Spinal cord (tissue), 10 donors: ENCODE measurements at places on chromosomes 6 and 20. TPM values are rescaled to one million over a fixed set of nuclear protein-coding genes. Genes with fewer than 3 reads are reported as not detected.

- DNase-seq = no peak
Measured at GRCh38 chr6:18997375-18997826, 610.3 kb downstream of the RNF144B start.

- no peak for DNase-seq
Measured at GRCh38 chr20:24796236-24796635, 152.8 kb upstream of the CST7 start.

DNA sequence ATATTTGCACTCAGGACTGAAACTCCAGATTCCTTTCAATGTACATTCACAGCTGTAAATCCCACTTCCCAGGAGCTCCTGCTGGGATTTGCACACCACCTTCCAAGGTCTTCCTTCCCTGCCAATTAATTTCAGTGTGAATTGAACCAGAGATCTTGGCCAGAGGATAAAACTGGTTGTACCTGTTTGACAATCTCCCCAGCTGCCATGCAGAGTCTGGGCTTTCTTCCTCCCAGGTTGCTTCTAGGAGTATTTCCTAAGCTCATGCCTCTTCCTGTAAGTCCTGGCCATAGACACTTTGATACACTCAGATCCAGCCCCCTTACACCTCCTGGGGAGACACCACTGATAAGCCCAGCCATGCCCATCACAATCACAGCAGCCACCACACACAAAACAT, 15.6 kb downstream of the MAFB start:
- no peak for DNase-seq

MOCS3 gene
- 5.5 TPM for total RNA-seq

DNA sequence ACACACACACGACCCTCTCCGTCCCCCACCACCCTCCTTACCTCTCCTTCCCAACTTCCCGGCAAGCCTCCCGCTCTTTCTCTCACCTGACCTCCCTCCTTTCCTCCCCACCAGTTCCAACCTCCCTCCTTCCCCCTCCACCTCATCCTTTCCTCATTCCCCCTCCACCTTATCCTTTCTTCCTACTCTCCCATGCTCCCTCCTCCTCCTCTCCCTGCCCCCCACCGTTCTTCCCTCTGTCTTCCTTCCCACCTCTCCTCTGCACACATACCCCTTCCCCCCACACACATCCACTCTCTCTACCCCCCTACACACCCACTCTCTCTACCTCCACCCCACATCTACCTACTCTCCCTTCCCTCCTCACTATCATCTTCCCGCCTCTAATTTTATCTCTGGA, 144.2 kb downstream of the TBC1D32 start:
- no peak for DNase-seq

- DNase-seq = no peak
Measured at GRCh38 chr6:16466800-16467553, 228.6 kb downstream of the GMPR start.

SYCP2L gene
- total RNA-seq = 5.9 TPM

DNA sequence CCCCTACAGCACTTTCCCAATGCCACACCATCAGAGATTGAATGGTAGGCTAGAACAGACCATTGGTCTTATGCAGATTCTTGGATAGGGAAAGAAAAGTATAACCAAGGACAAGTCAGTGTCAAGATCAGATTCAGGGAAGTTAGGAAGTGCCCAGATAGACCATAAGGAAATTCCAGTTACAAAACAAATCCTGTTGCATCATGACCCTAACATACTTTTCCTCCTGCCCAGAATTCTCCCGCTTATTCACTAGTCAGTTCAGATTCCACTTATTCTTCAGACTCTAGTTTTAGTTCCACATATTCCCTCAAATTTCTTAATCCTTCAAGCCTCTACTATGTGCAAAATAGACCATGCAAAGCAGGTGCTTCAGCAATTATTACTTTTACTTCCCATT, 20.7 kb downstream of the METTL24 start:
- DNase-seq = no peak

DNA sequence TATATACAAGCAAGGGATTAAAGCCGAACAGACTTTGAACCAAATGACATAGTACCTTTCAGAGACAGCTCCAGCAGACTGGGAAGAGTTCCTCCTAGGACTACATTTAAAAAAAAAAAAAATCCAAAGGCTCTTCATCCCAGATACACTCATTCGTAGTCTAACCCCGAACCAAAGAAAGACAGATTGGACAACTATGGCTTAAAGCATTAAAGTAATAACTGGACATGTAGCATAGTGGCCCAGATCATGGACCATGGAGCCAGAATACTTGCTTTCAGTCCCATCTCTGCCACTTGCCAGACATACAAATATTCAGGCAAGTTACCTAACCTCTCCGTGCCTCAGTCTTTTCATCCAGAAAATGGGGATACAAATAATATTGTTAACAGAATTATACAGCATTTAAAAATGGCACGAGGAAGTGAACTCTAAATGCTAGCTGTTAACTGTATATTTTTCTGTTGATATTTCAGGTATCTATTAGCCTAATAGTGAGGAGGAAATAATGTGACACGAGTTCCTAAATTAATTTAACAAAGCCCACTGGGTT, 123.7 kb downstream of the HIVEP2 start:
- DNase-seq = no peak

GRCh38 chr6:79215213-79215824, 19.2 kb downstream of the HMGN3 start:
- no peak for DNase-seq

GRCh38 chr6:165988302-165988756, 179.3 kb downstream of the TBXT start:
- DNase-seq = no peak

DNA sequence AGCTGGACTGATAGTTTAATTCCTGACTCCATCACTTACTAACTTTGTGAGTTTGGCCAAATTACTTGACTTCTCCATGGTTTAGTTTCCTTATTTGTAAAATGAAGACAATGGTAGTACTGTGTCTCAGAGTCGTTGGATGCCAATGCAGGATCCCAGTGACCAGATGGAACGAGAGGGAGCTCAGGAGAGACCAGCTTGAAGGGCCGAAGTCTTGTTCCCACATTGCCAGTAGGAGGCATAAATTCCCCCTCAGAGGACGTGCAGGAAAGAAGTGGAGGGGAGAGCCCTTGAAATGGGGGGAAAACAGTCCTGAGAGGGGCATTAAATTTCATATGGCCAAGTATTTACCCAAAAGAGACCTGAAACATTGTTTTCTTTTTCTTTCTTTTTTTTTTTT, 2.1 kb upstream of the MUC22 start:
- DNase-seq = peak; percentile 6

GRCh38 chr20:825710-826421, 7.6 kb upstream of the FAM110A start:
- no peak for DNase-seq

COL19A1 gene
- total RNA-seq = 4.0 TPM

OR12D3 gene
- total RNA-seq = not detected

GRCh38 chr6:71197780-71198179, 90.8 kb upstream of the OGFRL1 start:
- DNase-seq = no peak

- DNase-seq = no peak
Measured at GRCh38 chr20:2261629-2262028, 34.2 kb upstream of the TGM3 start.
